ENCODE measurements at places on chromosomes 16 and 17. TPM values are rescaled to one million over a fixed set of nuclear protein-coding genes. Genes with fewer than 3 reads are reported as not detected.
A peak's percentile ranks its signal among the peaks of the same experiment; 100 is the strongest.

The KCNH4 gene
- total RNA-seq = under 0.01 TPM

The LSM12 gene
- 32.0 TPM for total RNA-seq

The SPPL2C gene
- total RNA-seq = not detected

The KRT39 gene
- not detected for total RNA-seq

DNA sequence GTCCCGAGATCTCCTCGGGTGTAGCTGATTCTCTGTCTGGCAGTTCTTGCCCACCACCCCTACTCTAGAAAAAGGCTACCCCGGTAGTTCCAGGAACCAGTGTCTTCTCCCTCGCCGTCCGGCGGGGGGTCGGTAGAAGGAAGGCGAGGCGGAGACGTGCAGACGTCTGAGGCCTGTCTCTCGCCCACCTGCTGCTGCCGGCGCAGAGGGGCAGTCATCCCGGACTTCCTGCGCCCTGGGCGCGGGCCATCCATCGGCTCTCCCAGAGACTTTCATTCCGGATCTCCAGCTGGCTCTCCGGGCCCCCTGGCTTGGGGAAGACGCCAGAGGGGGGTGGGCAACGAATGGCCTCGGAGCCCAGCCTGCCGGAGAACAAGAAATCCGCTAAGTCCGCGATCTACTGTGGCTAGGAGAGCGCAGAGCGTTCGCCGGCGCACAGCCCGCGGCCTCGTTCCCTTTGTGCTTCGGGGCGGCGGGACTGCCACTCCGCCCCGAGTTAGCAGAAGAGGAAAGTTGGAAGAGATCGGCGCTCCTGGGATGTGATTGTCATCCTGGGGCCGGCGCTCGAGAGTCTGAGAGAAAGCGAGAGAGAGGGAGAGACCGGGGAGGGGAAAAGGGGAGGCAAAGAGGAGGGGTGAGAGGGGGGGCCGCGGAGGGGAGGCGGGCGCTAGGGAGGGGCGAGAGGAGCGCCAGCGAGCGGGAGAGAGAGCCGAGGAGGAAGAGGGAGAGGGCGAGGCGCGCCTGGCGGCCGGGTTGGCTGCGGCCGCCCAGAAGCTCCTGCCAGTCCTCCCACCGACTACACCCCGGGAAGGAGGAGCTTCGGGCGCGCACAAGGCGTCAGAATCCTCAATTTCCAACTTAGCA lies at the start of gene IRX5:
TSS of gene IRX5 (plus strand) at position 861 of the 864 bp plus-strand sequence. CDS start 334 bp downstream, outside the sequence.
- peak; percentile 93 for DNase-seq

DNA sequence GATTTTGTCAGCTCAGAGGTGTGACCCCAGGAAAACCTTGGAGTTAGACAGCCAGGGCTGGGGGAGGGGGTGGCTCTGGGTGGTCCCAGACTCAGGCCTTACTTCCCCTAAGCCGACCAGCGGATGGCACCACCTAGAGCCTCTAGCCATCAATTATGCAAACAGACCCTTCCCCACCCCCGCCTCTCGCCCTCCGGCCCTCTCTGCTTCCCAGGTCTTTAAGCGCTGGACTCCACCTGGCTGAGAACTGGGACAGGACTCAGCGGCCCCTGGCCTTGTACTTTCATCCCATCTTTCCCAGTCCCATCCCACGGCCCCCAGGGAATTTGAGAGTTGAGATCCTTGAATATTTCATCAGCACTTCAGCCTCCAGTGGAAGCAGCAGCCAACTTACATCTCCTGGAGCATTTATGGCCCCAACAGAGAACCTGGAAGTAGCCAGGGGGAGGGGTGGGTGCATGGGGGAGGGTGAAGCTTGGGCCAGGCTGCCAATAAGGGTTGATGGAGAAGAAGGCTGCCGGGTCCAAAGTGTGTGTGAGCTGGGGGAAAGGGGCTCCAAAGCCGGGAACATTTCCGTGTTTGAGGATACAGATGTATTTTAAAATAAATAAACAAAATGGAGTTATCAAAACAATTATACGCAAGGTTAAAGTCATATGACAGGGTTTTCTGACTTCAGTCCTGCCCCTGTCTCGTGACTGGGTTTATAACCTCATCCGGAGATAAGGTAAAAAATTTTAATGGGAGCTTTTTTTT lies 7.5 kb upstream of the JUP start:
- DNase-seq = peak; percentile 56

- DNase-seq = no peak
These were observed 64.3 kb downstream of the SOCS1 start for GRCh38 chr16:11191665-11192064.

GRCh38 chr16:64061621-64062020 lies 1060.2 kb downstream of the CDH11 start:
- DNase-seq = no peak

DNA sequence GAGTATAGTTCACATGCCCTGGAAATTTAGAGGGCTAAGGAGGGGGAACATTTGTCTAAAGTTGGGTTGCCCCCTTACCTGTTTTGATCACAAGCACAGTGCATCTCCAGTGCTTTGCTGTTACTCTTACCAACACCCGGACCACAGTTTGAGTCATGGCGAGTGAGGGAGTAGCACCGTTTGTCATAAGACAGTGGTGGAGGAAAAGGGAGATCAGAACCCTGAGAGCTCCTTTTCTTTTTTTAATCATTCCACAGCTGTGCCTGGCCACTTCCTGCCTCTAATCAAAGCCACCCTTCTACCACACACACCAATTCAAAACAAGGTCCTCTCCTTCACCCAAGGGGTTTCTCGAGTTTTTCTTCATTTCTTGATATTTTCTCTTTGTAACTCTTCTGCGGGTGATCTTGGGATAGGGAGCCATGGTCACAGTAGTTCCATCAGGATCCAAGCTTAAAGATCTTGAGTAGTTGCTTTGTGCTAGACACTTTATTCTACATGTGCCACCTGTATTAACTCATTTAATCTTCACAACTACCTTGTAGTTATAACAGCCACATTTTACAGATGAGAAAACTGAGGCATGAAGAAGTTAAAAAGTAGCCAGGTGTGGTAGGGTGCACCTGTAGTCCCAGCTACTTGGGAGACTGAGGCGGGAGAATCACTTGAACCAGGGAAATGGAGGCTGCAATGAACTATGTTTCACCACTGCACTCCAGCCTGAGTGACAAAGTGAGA lies 5.0 kb upstream of the MYL4 start:
- DNase-seq = no peak

GRCh38 chr17:32944248-32945020 lies 16.5 kb downstream of the TMEM98 start:
- DNase-seq = no peak

- DNase-seq = no peak
These were observed 55.2 kb downstream of the MSI2 start for GRCh38 chr17:57311281-57312216.

Data from dermis blood vessel endothelial cell (primary cell).